Activated CD4-positive, alpha-beta T cell treated with anti-CD3 and anti-CD28 coated beads, Interleukin-2, amount 50 U/mL, for 48 hours (primary cell): ENCODE measurements at places on chromosomes 5 and 9.

- DNase-seq = no peak
These were observed 83.2 kb upstream of the TBCA start for GRCh38 chr5:77859306-77859705.

DNA sequence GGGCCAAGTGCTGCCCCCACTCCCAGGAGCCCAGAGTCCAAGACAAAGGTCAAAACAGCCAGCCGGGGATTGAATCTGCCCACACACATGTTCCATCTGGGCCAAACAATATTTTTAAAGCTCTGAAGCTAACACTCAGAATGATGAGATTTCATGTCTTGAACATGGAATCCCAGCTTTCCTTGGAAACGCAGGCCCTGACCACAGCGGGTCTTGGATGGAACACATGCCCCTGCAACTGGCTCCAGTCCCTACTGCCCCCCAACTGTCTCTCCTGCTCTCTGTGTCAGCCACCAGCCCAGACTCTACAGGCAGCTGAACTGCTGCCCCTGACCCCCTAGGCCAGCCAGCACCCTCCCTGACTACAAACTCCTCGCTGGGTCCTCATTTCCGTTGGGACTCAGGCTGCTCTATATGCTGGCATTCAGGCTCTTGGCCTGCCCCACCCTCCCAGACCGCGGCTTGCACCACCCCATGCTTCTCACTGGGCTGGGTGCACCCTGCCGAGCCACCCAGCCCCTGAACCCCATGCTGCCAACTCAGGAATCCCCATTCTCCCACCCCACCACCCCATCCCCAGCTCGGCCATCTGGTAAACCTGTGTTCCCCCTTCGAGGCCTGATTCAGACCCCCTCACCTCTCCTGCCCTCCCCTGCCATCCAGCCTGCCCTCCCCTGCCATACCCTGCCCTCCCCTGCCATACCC, 71.7 kb downstream of the ADAMTS2 start:
- no peak for DNase-seq

- DNase-seq = no peak
These were observed 24.4 kb downstream of the SMARCA2 start for GRCh38 chr9:2039294-2040180.

DNA sequence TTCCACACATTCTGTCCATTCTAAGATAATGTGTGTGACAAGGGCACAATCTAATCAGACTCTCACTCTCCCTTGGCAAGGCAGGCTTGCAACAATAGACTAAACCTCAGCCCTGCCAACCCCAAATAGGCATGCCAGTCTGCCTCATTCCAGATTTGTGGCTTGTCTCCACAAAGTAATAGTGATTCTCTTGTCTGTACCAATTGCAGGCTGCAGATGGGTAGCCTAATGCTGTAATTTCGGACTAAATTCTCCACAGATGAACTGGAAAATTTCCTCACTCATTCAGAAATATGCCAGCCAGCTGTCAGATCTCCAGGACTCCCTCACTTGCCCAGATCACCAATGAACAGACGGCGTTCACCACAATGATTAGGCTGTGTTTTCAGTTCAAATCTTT, 413.6 kb downstream of the ELAVL2 start:
- no peak for DNase-seq

DNA sequence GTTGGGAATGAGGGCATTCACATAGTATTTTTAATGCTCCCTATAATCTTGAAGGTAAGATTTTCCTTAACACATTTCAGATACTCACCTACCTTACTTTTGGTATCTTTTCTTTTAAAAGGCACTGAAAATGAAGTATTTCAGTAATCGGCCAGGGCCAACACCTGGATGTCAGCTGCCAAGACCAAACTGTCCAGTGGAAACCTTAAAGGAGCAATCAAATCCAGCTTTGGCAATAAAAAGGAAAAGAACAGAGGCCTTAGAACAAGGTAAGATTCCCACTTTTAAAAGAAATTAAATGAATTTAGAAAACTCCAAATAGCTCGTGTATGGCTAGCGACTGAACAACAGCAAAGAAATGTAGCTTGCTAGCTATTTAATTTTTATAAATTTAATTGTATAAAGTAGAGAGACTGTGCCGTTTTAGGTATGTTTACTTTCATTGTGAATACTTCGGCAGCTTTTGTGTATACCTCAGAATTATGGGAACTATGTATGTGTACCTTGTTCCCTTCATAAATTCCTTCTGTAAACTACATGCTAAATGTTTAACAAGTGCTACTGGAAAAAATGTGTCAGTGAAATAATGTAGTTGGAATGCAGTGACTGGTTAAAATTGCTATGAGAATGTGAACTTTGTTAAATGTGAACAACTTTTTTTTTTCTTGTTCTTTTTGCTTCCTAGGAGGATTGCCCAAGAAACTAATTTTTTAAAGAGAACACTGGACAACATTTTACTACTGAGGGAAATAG, 41.9 kb downstream of the CDK7 start:
- DNase-seq = no peak
